ENCODE measurements at places on chromosomes 6 and 20. TPM values are rescaled to one million over a fixed set of nuclear protein-coding genes. Genes with fewer than 3 reads are reported as not detected.

PCSK2 gene
- polyA plus RNA-seq, result 3.7 TPM

ASIP gene
- 2.1 TPM for polyA plus RNA-seq

C6orf58 gene
- polyA plus RNA-seq, result 0.92 TPM

RAET1G gene
- 0.26 TPM for polyA plus RNA-seq

GRCh38 chr6:145899915-145900569 is 64.1 kb downstream of the SHPRH start:
- DNase-seq, result no peak
